GM23338 (cell line): ENCODE measurements at places on chromosomes 1 and 21. TPM values are rescaled to one million over a fixed set of nuclear protein-coding genes. Genes with fewer than 3 reads are reported as not detected.
A peak's percentile ranks its signal among the peaks of the same experiment; 100 is the strongest.

DNA sequence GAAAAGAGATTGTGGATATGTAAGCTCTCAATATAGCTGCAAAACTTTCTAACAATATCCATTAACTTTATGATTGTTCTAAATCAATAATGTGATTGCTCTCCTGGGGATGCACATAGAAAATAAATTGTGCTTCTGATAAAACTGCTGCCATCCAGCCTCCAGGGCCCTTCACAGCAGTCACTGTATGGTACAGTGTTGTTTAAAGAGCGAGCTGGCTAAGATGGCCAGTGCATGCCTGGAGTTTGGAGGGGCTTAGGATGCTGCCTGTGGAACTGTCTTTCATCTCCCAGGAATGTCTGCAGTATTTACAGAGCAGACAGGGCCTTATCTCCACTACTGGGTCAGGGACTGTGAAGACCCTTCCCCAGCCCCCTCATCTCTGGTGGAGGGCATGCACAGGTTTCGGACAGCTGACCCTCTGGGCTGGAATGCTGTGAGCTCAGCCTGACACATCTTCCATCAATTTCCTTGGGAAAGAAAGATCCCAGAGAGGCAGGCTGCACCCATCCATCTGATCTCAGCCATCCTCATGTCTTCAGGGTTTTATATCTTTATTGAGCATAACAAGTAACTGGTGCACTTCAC, 137.0 kb downstream of the PLPP3 start:
- H3K27ac ChIP-seq, result no peak overlapping the region
- no peaks in the 10 kb centered on the region for H3K36me3 ChIP-seq
- H3K4me3 ChIP-seq, result no peak overlapping the region
- peaks cover 15% of the 10 kb centered on the region for H3K27me3 ChIP-seq

The GBP1 gene
- not detected in 2 replicates for total RNA-seq

The LINGO4 gene
- total RNA-seq, result not detected in 2 replicates

The RHD gene
- 0.21 TPM in 1 of 2 replicates, not detected in the other for total RNA-seq

- no peaks in the 10 kb centered on the region for H3K27me3 ChIP-seq
- DNase-seq, result peak; percentile 95
- peak within 1 kb of the TSS; percentile 97 for H3K4me3 ChIP-seq
- H3K4me1 ChIP-seq, result peaks cover 43% of the 10 kb centered on the region
- H3K27ac ChIP-seq, result peak within 1 kb of the TSS; percentile 97
Measured at GRCh38 chr1:171741872-171742576, at the start of gene VAMP4. TSS of gene VAMP4 (minus strand) at chr1:171742065. CDS start at chr1:171738414, 3,651 bp downstream.
